Stimulated activated CD8-positive, alpha-beta memory T cell treated with anti-CD3 and anti-CD28 coated beads, Interleukin-12 subunit alpha, Interleukin-12 subunit beta, amount 100 ng/mL, for 1 hour (primary cell): ENCODE measurements at places on chromosomes 4 and X.

DNA sequence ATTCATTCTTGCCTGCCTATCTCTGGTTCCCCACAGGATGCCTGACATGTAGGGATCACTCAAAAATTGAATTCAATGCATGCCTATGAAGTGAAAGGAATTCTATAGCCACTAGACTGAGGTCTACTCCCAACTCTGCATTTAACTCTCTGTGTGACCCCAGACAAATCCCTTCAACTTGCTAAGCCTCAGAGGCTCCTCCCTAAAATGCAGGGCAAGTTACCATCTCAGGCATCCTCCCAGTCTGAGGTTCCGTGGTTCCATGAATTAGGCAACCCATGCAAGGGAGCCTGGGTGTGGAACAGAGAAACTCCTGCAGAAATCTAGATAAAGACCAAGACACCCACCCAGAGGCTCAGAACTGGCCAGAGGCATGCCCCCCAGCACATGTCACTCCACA, 6.6 kb downstream of the SRPX start:
- no peak for DNase-seq

- DNase-seq, result no peak
These were observed 937.1 kb downstream of the CCSER1 start for GRCh38 chr4:91064157-91064853.

DNA sequence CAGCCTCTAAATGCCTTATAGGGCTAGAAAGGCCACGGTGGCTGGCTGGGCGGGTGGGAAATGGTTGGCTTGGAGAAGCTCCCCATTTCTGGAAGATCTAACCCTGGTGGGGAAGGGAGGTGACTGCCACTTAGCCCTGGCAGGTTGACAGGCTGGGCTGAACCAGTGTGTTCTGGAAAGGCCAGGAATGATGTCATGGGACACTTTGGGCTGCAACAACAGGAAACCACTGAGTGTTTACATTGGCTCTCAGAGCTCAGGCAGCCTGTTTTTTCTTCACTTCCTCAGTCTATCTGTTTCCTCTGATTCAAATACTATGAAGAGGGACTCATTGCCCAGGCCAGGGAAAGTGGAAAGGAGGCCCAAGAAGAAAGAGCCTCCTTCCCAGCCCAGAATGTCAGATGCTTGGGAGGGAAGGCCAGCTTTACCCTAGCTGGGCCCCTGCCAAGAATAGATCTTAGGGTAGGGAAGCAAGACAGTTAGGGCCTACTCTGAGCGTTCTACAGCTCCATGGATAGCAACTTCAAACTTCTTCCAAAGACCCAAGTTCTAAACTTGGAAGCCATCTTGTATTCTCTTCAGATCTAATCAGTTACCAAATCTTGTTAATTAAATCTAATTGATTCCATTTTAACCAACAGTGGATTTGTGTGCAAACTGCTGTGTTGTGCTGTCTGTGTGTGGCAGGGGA, 65.8 kb upstream of the MSN start:
- peak; percentile 30 for DNase-seq

DNA sequence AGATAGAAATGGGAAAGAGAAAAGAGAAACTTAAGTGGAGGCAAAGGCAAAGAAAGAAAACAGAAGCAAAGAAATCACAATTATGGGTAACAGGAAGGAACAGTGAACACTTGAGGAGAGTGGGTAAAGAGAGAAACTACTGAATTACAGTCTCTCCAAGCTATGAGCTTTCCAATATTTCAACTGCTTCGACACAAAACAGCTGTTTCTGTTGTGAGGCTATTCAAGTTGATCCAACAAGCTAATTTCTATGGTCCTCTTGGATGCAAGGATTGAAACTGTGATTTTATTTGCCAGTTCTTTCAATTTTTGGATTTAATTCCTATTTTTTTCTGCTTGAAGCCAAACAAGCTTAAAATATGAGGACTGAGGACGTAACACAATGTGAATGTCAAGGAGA, 80.5 kb upstream of the ADGRA3 start:
- no peak for DNase-seq

- no peak for DNase-seq
These were observed 54.6 kb downstream of the BEND2 start for GRCh38 chrX:18166068-18166467.

DNA sequence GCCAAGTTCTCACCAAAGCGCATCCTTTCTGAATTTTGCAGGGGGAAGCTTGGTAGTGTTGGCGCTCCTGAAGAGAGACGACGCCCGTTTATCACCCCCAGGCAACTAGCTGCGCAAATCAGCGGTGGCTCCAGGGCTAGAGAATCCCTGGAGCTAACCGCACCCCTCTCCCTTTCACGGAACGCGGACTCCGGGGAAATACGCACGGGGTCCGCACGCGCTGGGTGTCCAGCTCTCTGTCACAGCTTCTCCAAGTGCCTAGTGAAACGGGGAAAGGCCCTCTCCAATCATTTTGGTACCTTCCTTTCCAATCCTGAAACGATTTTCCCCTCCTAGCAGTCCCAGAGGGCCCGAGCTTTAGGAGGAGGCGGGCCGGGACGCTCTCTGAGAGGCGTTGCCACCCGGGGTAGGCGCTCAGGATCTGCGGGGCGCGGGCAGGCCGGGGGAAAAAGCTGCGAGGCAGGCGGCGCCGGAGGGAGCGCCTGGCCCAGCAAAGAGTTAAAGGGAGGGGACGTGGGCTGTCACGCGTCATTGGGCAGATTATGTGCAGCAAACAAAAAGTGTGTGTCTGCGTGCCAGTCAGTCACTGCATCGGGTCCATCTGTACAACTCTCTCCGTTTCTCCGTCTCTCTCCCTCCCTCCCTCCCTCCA, at the start of gene PRDM8:
PRDM8 (plus strand) TSS at position 582 of the 652 bp plus-strand sequence. CDS start 2,578 bp downstream, outside the sequence.
- DNase-seq, result no peak

DNA sequence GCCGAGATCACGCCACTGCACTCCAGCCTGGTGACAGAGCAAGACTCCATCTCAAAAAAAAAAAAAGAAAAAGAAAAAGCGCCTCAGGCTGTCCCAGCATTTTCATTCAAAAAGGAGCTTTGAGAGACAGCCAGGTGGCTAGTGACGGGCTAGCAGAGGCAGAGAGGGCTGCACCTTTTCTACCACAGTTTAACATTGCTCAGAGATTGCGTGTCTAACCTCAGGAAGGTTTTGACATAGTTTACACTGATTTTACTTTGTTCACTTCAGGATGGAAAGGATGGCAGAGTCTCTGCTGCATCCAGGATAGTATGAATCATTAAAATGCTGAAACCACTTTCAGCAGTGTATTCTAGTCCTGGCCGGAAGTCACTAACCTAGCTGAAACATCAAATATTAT, 28.1 kb downstream of the ZFP42 start:
- no peak for DNase-seq

- no peak for DNase-seq
These were observed 172.8 kb downstream of the SMIM20 start for GRCh38 chr4:26086621-26087441.
